ENCODE measurements at places on chromosomes 1 and 21. TPM values are rescaled to one million over a fixed set of nuclear protein-coding genes. Genes with fewer than 3 reads are reported as not detected.

- DNase-seq, result no peak
Measured at GRCh38 chr1:170114906-170115305, 30.9 kb upstream of the NTMT2 start.

Gene ADAMTS5
- 3.4 TPM for total RNA-seq

DNA sequence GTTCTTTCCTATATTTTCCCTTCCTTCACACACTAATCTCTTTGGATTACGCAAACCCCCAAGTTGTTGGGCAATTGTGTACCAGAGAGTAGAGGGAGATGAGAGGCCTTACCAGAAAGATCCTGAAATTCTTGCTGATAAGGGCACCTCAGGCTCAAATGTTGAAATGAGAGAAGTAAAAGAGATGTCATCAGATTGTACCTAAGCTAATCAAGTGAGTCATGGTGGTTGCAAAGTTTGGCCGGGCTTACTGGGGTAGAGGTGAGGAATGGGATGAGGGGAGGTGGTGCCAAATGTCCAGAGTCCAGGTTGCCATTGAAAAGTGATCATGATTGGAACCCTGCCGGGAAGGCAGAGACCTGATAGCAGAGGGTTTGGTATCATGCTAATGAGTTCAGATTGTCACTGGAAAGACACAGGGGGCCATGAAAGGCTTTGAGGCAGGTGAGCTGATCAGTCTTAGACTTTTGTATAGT lies 43.1 kb downstream of the OPTC start:
- DNase-seq, result no peak

DNA sequence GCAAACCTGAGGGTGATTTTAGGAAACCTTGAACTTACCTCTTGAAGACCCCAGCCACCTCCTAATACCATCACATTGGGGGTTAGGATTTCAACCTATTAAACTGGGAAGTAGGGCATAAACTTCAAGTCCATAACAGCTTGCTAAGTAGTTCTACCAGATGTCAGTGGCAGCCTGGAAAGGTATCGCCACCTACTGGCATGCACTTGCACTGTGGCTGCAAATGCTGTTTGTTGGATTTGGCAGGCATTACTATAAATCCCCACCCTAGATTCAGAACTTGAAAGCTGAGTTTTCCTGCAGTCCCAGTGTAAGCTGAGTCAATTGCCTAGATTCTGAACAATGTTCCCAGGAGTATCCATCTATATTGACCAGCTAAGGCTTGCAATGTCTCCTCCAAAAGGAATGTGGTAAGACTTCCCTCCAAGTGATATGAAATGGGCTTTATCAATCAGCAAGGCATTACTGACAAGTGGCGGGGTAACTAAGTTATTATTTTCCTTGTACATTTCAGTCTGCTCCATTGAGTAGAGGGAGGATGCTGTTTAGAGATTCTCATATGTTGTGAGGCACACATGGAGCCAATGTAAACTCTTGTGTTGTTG lies 474.5 kb downstream of the PTPRC start:
- peak; percentile 33 for DNase-seq

- no peak for DNase-seq
Measured at GRCh38 chr1:60600532-60600931, 481.8 kb upstream of the NFIA start.

All from heart right ventricle (tissue), 16 donors.